Right lobe of liver (tissue), 6 donors: ENCODE measurements at places on chromosomes 5 and 9. TPM values are rescaled to one million over a fixed set of nuclear protein-coding genes. Genes with fewer than 3 reads are reported as not detected.

GRCh38 chr9:92853716-92854115 is 24.1 kb downstream of the ZNF484 start:
- H3K4me1 ChIP-seq = no peaks in the 10 kb centered on the region
- no peaks in the 10 kb centered on the region for H3K36me3 ChIP-seq
- H3K27me3 ChIP-seq = no peaks in the 10 kb centered on the region
- no peak overlapping the region for H3K4me3 ChIP-seq
- H3K27ac ChIP-seq = no peak overlapping the region
- DNase-seq = no peak

DNA sequence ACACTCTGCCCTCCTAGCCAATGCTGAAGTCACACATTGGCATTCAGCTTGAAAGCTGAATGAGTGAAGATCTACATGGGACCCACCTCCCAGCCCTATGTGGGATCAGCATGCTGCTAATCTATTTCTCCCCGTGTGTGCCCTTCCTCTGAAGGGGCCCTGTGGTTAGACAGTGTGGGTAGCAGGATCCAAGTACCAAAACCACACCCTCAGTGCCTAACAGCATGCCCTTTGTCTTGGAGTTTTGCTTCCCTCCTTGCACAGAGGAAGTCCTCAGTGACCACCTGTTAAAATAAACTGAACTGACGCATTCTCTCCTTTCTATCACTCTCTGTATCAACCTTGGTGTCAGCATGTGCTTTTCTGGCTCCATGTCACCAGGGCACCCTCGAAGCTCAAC is 25.0 kb downstream of the SH3TC2 start:
- H3K36me3 ChIP-seq = no peaks in the 10 kb centered on the region
- no peaks in the 10 kb centered on the region for H3K27me3 ChIP-seq
- peaks cover 12% of the 10 kb centered on the region for H3K4me1 ChIP-seq
- no peak overlapping the region for H3K27ac ChIP-seq
- DNase-seq = no peak

DNA sequence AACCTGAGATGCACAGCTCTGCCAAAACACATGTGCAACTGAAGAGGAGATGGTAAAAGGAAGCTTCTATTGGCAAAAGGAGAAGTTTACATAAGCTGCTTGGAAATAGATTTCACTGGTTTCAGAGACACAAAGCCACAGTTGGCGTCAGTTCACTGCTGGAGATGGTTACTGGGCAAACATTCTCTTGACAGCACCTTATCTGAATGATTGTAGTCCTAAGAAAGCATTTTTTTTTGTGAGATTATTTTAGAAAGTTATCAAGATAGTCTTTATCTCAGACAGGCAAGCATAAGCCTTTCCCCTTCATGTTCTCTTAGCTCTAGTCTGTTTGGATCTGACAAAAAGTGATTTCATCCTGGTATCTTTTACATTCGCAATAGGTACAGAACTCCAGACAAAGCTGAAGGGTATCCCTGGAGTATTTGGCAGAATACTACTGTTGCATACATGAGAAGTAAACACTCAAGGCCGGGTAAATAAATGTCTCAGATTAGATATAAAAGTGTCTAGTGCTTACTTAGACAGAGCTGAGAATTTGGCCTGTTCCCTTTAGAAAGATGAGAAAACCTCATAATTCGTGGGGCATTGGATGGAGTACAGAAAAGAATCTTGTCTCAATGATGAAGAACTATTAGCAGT is 1668.0 kb upstream of the NUDT12 start:
- H3K27ac ChIP-seq = no peak overlapping the region
- H3K36me3 ChIP-seq = no peaks in the 10 kb centered on the region
- no peak overlapping the region for H3K4me3 ChIP-seq
- H3K4me1 ChIP-seq = no peaks in the 10 kb centered on the region

DNA sequence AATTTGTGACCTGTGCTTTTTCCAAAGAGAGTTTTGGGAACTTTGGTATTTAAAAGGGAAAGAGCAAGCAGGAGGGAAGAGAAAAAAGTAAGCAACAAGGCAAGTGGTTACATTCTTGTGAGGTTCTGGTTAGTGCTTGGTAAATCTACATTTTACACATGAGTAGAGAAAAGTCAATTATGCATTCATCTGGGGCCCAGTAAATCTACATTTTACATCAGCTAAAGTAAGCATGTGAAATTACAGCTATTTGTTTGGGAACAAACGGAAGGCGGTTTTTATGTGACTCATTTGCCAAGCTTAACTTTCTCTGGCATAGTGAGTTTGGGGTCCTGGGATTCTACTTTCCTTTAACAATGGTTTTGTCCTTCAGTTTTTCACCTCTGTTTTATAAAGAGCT is 102.2 kb downstream of the SNX18 start:
- H3K4me3 ChIP-seq = no peak overlapping the region
- no peaks in the 10 kb centered on the region for H3K27me3 ChIP-seq
- peaks cover 13% of the 10 kb centered on the region for H3K4me1 ChIP-seq
- H3K27ac ChIP-seq = peak overlapping the region; percentile 58
- no peak for DNase-seq
- no peaks in the 10 kb centered on the region for H3K36me3 ChIP-seq

GARIN3 gene
- not detected for total RNA-seq

GFI1B gene
- total RNA-seq = 0.64 TPM

DNA sequence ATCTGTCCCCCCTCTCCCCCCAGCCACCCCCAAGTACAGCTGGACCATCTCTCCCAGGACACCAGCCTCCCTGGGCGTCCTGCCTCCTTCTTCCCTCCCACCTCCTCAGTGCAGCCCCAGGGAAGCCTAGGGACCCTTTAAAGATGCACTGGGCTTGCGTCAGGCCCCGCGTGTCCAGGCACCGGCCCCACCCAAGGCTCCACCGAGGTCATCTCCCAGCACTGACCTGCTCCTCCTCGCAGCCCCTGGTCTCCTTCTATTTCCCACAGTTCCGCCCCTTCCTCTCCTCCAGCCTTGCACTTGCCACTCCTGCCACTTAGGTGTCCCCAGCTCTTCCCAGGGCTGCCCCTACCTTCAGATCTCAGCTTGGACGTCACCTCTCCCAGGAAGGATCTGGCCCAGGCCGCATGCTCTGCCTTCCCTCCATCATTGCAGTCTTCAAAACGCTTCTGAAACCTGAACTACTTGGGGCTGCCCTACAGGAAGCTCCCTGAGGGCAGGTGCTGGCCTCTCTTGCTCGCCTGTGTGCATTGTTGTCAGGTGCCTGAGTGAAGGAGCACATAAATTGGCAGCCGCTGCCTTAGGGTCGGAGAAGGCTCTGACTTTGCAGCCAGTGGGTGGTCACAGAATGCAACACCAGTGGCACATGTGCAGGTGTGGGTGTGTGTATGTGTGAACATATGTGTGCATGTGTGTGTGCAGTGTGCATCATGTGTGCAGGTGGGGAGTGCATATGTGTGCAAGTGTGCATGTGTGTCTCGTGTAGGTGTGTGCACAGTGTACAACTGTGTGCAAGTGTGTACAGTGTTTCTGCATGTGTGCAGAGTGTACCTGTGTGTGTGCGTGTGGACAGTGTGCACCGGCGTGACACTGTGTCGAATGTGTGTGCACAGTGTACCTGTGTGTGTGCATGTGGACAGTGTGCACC is 152.9 kb downstream of the C9orf50 start:
- H3K36me3 ChIP-seq = no peaks in the 10 kb centered on the region
- H3K4me3 ChIP-seq = no peak overlapping the region
- no peak for DNase-seq
- H3K27ac ChIP-seq = no peak overlapping the region
- no peaks in the 10 kb centered on the region for H3K27me3 ChIP-seq
- H3K4me1 ChIP-seq = no peaks in the 10 kb centered on the region

DNA sequence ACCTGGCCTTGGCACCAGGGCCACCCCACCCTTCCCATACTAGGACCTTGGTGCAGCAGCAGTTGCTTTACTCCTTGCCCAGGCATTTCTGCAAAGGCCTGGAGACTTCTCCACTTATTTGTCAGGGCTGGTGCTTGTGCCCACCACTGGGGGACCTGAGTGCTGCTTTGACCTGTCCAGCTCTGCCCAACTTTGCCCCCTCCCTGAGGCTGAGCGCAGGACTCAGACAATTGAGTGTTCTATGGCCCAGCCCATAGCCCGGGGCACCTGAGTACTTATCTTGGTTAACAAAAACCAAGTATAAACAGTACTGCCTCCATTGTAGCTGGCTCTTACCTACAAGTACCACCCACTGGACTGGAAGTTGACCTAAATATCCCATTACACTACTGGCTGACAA is 406.1 kb upstream of the CHD1 start:
- no peak for DNase-seq
- no peak overlapping the region for H3K27ac ChIP-seq
- no peaks in the 10 kb centered on the region for H3K27me3 ChIP-seq
- no peaks in the 10 kb centered on the region for H3K36me3 ChIP-seq
- no peak overlapping the region for H3K4me3 ChIP-seq
- no peaks in the 10 kb centered on the region for H3K4me1 ChIP-seq

DNA sequence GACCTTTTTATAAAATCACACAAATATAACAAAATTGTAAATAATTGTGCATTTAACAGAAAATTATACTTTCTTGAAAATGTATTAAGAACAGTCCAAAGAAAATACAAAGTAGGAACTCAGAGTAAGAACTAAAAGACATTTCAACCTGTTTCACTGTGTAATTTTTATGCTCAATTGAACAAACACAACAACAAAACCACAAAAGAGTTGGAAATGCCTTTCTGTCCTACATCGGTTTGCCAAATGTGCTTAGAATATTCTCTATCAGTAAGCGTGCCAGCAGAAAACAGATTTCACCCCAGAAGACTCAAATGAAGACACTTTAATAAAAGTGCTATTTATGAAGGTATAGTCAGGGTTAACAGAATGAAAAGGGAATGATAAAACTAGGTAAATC is 592.1 kb downstream of the PRELID2 start:
- no peaks in the 10 kb centered on the region for H3K27me3 ChIP-seq
- no peak overlapping the region for H3K27ac ChIP-seq
- H3K4me3 ChIP-seq = no peak overlapping the region
- DNase-seq = no peak
- no peaks in the 10 kb centered on the region for H3K36me3 ChIP-seq

- H3K4me1 ChIP-seq = no peaks in the 10 kb centered on the region
- no peaks in the 10 kb centered on the region for H3K27me3 ChIP-seq
- no peaks in the 10 kb centered on the region for H3K36me3 ChIP-seq
Measured at GRCh38 chr9:99253772-99254431, 31.8 kb downstream of the SEC61B start.

DNA sequence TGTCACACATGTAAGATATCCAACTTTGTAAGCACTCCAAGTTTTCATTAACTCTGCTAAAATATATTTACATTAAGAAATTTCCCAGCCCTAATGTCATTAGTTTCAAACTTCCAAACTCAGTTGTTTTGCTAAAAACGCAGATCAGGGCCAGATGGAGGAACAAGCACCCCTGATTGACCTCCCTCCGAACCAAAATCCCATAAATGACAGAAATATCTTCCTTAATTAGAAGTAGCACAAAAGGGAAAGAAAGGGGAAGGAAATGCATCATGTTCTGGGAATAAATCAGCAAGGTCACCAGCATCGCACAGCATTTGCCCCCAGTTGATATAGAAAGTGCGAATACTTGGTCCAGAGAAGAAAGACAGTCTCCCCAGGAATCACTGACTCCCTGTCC is 61.4 kb upstream of the RUFY1 start:
- no peak overlapping the region for H3K4me3 ChIP-seq
- no peaks in the 10 kb centered on the region for H3K27me3 ChIP-seq
- no peaks in the 10 kb centered on the region for H3K4me1 ChIP-seq
- H3K36me3 ChIP-seq = no peaks in the 10 kb centered on the region
- no peak for DNase-seq

DNA sequence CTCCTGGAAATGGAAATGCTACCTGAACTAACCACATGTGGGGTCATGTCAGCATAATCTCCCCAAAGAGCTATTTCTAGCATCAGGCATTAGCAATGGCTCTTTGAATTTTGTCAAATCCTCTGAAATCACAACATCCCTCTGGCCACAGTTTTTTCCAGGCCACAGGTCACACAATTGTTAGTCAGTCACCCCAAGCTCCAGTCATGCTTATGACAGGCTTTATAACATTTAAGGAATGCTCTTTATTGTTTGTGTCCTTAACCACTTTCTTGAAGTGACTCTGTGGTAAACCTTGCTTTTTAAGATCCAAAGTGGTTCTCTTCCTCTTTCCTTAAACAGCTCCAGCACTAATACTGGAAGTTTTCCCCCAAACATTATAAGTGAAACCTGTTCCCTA is 169.2 kb upstream of the HMHB1 start:
- no peaks in the 10 kb centered on the region for H3K4me1 ChIP-seq
- H3K27me3 ChIP-seq = no peaks in the 10 kb centered on the region
- no peak overlapping the region for H3K4me3 ChIP-seq
- no peak overlapping the region for H3K27ac ChIP-seq
- no peaks in the 10 kb centered on the region for H3K36me3 ChIP-seq
